ENCODE measurements at places on chromosomes 5 and 9.

GRCh38 chr9:2163231-2163885 lies 148.2 kb downstream of the SMARCA2 start:
- DNase-seq = no peak

- DNase-seq = no peak
These were observed 193.5 kb upstream of the TLX3 start for GRCh38 chr5:171115519-171115918.

DNA sequence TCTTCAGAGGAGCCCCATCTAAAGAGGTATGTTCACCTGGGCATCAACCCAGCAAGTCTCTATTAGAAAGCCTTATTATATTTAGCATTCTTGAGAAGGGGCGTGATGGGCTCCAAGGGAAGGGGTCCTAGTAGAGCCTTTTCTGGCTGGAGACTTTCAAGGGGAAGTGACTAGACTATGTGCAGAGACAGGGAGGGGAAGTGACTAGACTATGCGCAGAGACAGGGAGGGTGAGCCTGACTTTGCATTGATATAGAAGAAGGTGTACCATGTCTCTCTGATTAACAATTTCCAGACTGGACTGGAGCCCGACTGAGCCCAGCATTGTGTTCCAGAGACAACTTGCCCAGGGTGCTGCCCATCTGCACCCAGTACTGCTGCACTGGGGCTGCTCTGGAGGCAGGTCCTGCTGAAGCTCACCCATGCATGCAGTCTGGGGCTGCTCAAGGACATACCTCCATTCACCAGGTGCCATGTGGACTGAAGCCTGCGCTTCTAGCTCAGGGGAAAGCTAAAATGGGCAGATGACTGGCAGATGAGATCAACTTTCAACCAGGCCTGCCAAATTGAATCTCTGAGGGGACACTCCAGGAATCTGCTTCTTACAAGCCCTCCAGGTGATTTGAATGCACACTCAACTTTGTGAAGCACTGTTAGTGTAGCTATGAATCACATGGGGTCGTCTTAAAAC lies 83.0 kb upstream of the GNA14 start:
- no peak for DNase-seq

- no peak for DNase-seq
These were observed 69.1 kb upstream of the NR4A3 start for GRCh38 chr9:99752417-99753109.

DNA sequence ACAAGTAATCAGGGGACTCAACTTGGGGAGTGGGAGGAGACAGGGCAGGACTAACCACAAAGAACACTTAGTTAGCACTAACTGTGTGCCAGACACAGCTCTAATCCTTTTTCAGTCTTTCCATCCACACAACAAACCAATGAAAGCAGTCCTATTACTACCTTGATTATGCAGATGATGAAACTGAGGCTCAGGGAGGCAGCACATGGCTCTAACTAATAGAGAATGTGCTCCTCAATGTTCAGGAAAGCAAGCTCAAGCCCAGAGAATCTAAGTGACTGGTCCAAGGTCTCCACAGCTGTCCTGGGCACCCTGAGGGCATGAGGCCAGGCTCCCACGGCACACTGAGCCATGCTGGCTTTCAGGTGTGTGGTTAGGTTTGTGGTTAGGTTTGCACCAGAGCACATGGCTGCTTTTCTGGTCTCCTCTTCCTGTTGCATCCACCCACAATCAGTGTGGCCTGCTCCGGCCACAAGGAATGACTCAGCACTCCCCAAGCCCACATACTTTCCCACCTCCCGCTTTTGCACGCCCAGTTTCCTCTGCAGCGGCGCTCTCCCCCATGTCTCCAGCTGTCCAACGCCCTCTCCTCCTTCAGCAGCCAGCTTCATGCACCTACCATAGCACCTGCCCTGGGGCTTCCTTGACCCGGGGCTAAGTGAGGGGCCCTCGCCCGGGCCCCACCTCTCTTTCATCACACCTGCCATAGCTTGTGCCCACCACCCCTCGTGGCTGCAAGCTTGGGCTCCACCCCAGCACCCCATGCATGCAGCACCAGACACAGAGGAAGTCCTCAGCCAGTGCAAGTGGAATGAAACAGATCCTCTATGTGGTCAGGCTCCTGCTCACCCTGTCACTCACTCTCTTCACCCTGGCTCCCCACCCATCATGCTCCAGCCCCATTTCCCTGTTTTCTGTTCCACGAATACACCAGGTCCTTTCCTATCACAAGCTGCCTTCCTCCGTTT lies 133.1 kb downstream of the GABBR2 start:
- no peak for DNase-seq

GRCh38 chr5:42090162-42090561 lies 165.1 kb downstream of the FBXO4 start:
- no peak for DNase-seq

GRCh38 chr5:168187614-168188013 lies 103.8 kb upstream of the WWC1 start:
- DNase-seq = no peak

DNA sequence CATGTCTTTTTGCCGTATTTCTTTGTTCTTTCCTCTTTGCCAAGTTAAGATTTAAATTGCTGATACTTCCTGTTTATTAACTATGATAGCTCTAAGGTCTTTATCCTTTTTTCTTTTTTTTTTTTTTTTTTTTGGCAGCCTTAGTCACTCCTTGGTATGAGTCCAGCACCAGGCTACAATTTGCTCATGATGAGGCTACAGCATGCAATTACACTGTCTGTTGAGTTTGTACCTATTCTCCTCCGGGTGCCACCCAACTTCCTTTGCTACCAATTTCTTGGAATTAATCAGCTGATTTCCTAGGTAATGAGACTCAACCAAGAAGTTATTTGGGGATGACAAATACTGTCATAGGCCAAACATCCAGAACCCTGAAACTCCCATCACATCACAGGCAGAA lies 25.5 kb downstream of the ACTL7B start:
- no peak for DNase-seq

- DNase-seq = no peak
These were observed 30.2 kb downstream of the ITGA2 start for GRCh38 chr5:53019320-53019719.

DNA sequence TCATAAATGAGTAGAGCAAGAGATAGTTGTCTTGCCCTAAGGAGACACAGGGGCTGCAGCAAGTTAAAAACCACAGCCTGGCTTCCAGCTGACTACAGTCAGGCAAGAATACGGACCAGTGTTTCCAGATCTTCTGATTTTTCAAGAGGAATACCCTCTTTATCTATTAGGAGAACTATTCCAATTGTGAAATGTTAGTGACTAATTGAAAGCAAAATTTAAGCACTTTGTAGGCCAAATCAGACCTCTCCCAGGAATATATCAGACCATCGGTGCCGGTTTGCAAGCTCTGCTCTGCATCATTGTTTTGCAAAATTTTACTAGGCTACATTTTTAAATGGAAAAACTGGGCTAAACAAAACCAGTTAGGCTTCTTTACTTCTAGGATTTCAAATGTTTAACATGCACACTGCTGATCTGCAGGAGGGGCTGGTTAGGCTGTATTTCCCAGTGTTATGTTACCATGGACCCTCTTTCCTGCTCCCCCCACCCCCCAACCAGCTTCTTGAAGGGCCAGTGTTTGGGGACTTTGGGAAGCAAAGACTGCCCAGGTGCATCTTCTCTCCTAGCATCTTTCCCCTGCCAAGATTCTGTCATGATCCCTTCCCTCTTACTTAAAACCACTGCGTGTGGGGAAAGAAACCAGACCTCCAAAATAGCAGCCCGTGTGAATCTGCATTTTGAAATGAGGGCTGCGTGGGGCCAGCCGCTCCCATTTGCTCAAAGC lies 1.1 kb upstream of the ARSI start:
- DNase-seq = no peak

GRCh38 chr9:17121264-17121663 lies 13.6 kb upstream of the CNTLN start:
- no peak for DNase-seq

DNA sequence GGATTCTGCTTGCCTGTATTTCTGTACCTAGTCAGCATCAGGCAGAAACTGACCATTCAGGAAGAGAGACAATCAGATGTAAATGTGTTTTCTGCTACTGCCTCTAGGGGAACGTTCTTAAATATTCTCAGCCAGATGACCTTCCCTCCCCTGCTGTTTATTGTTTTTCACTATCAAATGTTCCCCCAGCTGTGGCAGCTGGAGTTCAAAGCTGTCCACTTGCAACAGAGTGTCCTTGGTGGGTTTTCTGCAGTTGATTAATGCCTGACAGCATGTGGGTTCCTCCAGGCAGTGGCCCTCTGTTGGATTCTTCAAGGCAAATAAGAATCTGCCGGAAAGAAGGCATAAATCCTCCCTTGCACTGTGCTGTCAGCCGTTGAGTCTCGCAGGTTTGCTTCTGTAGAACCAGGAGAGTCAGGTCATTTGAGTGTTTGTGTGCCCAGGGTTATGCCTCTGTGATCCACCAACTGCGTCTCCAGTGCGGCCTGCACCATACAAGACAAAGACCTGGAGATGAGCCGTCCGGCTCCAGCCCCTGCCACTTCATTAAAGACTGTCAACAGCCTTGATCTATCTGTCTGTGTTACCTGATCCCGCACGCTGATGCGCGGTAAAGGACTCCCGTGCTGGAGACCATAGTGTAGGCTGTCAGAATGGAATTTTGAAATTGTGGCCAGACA lies 203.4 kb downstream of the GADD45G start:
- DNase-seq = no peak

DNA sequence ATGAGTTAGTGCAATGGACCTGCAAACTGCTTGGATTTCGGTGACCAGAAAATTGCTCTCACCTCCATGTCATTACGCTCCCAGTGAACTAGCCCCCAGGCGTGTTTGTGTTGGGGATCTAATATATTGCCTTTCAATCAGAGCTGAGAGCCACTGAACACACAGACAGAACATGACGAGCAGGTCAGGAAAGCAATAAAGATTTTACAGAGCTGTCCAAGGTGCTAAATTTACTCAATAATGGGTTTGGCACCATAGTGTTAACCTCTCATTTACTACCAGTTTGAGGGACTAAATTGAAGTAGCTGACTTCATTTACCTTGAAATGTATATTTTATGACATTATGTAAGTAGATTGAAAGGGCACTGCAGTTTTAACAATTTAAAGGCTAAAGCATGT lies 383.0 kb downstream of the EBF1 start:
- DNase-seq = no peak

- DNase-seq = no peak
These were observed 1.5 kb downstream of the CA9 start for GRCh38 chr9:35675204-35675603.

- DNase-seq = no peak
These were observed 808.7 kb upstream of the CDH10 start for GRCh38 chr5:25453500-25453899.

GRCh38 chr5:153901449-153901848 lies 137.3 kb downstream of the FAM114A2 start:
- DNase-seq = no peak

DNA sequence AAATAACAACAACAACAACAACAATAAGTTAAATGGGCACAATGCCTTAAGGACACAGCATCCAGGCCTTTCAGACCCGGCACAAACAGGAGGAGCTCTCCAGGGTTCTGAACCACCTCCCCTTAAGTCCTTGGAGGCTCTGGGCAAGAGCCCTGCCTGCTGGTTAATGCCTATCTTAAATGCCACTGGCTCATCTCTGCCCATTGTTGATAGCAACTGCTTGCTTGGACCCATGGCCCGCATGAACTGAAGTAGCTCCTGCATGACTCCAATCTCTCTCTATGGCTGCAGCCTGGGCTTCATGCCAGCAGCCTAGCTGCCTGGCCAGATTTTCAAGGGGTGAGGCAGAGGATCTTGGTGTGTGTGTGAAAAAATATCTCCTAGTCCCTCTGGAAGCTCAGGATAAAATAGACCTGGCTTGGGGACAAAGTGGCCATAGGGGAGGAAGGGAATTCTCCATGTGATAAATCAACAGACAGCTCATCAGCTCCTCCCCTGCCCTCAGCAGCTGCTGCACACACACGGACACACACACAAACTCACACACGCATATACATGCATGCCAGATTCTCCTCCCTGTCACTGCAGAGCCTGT lies 27.4 kb downstream of the FAM219A start:
- no peak for DNase-seq

GRCh38 chr9:7456377-7456776 lies 343.2 kb downstream of the DMAC1 start:
- no peak for DNase-seq

GRCh38 chr5:439181-439580 lies 3.8 kb upstream of the EXOC3 start:
- DNase-seq = peak; percentile 15

DNA sequence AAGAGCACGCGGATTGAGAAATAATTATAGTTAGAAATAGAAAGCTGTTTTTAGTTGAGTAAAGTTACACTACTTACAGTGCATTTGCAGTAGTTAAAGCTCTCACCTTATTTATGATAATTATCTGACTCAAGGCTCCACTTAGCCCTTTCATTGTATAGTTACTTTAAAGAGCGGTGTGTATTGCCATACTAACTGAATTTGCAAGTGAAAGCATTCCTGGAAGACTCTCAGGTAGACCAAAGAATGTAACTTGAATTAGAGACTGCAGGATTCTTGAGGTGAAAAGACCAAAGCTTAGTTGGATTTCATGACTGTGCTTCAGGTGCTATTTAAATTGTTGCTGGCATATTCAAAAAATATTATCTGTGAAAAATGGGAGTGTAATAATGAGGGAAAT lies 4.2 kb upstream of the RASA1 start:
- DNase-seq = no peak

GRCh38 chr5:171895081-171895480 lies 109.5 kb downstream of the SMIM23 start:
- DNase-seq = no peak

GRCh38 chr9:130714586-130715110 lies 21.1 kb downstream of the EXOSC2 start:
- no peak for DNase-seq

DNA sequence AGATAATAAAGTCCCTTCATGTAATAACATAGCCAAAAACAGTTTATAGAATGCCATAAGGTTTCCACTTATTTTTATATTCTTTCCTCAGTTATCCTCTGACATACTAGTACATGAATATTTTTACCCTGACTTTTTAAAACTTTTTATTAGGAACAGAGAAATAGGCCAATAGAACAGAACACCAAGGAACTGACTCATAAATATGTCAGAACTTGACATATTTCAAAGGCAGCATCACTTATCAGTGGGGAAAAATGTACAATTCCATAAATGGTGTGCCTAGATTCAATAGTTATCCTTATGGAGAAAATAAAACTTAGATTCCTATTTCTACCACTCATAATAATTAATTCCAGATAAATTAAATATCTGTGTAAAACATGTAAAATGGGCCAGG lies 9.4 kb downstream of the STARD4 start:
- DNase-seq = no peak
